GM13976 (cell line): ENCODE measurements at places on chromosomes 6 and 20.

DNA sequence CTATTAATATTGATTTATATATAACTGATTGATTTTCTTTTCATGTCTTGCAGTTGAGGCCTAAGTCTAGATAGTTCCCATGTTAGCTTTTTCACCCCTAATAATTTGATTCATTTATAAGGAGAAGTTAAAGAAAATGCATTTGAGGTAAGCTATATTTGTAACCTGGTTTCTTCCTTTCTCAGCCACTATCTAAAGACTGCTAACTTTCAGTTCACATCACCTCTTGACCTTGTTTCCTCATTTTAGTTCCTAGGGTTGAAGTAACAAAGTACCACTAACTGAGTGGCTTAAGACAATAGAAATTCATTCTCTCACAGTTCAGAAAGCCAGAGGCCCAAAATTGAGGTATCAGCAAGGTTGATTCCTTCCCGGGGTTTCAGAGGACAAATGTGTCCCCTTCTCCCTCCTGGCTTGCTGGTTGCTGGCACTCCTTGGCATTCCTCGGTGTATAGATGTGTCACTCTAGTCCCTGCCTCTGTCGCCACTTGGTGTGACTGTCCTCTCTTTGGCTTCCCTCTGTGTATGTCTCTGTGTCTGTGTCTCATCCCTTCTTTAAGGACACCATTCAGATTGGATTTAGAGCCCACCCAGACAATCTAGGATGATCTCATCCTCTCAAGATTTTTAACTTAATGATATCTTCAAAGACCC, 55.9 kb upstream of the C20orf144 start:
- peak; percentile 28 for DNase-seq

GRCh38 chr6:98828941-98829411, 5.4 kb upstream of the POU3F2 start:
- peak; percentile 32 for DNase-seq

DNA sequence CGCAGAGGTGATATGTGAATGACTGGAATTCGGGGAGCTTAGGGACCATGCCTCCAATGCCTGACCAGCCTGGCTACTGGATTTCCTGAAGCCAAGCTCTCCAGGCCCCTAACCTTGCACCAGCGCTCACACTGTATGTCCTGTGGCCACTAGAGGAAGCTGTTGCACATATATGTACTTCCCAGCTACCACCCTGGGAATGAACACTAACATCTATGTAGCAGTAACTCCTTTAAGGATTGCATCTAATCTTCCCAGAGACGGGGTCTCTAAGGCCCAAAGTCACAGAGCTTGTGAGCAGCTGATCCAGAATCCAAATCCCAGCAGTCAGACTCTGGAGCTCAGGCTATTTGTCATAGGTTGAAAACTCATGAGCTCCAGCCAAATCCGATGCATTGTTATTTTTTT, 20.4 kb upstream of the BPIFB1 start:
- DNase-seq = no peak

DNA sequence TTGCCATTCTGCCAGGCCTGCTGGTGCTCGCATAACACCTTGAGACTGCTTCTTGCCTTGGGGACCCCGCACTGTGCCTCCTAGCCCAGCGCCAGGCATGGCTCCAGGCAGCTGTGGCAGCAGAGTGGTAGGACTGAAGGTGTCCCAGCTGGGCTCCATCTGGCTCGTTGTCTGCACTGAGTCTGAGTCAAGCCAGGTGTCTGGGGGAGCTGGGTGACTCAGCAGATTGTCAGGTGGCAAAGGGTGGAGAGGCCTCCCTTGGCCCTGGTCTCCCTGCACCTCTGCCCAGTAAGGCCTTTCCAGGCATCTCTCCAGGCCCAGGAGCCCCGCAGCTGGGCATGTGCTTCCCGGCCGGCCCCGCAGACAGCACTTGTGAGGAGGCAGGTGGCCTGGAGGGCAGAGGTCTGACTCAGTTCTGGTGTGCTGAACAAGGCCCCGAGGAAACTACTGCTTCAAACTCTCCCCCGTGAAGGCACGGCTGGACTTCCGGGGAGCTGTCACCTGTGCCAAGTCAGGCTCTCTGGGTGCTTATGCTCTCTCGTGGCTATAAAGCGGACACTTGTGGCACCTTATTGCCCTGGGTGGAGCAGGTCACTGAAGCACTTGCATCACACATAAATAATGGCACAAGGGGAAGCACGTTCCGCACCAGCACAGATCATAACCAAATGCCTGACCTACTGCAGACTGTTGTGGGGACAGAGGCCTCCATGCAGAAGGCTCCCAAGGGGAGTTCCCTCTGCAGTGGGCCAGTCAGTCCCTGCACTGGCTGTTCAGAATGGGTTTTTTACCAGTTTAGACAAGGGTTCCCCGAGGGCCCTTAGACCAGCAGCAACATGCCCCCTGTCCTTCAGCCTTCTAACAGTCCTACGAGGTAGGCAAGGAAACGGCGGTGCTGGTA, 27.5 kb downstream of the FOXC1 start:
- no peak for DNase-seq

GRCh38 chr6:14165091-14165490, 47.5 kb downstream of the CD83 start:
- no peak for DNase-seq

- no peak for DNase-seq
These were observed 171.4 kb upstream of the QKI start for GRCh38 chr6:163243083-163243482.

- DNase-seq = no peak
These were observed 144.0 kb downstream of the BCKDHB start for GRCh38 chr6:80250391-80250997.

GRCh38 chr6:124203812-124204167, 400.1 kb downstream of the NKAIN2 start:
- DNase-seq = no peak

- DNase-seq = peak; percentile 100
These were observed at the start of gene DUSP22 for GRCh38 chr6:291697-292505. Gene DUSP22, plus strand, starts transcription at chr6:292487. Its CDS starts 53 bp downstream, at chr6:292540.

- no peak for DNase-seq
These were observed 18.3 kb downstream of the CHRNA4 start for GRCh38 chr20:63342561-63343459.

- DNase-seq = no peak
These were observed 226.8 kb downstream of the TMEM242 start for GRCh38 chr6:157096522-157096921.

DNA sequence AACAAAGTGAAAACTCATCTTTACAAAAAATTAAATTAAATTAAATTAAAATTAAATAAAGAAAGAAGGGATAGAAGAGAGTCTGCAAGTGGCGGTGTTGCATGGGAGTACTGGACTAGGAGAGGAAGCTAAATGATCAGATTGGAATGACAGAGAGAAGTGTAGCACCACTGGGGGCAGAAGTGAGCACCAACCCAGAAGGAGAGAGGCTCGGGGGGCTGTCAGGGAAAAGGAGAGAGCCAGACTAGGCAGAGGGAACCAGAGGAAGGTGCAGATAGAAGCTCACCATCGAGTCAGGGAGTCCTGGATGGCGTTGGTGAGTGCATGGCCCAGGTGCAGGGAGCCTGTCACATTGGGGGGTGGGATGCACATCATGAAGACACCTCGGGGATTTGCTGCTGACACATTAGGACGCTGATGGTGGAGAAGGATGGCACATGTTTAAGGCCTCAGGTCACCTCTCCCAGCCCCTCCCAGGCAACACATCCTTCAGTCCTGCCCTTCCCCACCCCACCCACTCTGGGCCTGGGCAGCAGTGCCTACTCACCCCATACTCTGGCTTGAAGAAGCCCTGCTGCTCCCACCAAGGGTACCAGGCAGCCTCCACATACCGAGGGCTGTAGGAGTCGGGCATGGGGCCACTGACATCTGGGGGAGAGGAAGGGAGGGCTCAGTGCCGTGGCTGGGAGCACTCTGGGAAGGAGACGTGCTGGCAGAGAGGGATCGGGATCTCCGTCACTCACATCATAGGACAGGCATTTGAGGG, 4.0 kb downstream of the VARS1 start:
- peak; percentile 68 for DNase-seq

DNA sequence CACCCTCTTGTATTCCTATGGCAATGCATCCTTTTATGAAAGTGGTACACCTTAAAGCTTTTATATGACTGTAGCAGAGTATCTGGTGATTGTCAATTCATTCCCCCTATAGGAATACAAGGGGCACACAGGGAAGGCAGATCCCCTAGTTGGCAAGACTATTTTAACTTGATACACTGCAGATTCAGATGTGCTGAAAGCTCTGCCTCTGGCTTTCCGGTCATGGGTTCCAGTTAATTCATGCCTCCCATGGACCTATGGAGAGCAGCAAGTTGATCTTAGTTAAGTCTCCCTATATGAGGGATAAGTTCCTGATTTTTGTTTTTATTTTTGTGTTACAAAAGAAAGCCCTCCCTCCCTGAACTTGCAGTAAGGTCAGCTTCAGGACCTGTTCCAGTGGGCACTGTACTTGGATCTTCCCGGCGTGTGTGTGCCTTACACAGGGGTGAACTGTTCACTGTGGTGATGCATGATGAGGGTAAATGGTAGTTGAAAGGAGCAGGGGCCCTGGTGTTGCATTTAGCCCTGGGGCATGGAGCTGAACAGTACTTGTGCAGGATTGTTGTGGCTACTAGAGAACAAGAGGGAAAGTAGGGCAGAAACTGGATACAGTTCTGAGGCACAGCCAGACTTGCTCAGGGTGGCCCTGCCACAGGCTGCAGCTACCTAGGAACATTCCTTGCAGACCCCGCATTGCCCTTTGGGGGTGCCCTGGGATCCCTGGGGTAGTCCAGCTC, 292.1 kb downstream of the ESR1 start:
- DNase-seq = no peak

DNA sequence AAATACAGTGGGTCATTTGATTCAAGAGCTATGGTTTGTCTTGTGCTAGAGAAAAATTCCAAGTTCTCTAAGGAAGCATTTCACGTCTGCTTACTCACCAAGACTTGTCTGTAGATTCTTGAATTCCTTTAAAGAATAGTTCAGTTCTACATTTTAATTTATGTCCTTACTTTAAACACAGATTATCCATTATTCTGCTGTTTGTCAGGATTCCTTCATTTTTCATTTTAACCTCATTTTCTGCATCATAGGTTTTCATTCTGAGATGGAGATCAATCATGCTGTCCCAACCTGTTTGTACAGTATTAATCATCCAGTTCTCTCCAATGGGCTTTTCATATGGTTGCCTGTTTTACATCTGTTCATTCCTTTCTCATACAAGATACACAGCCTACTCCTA, 24.5 kb upstream of the POPDC3 start:
- DNase-seq = no peak
